ENCODE measurements at places on chromosomes 3 and 15. TPM values are rescaled to one million over a fixed set of nuclear protein-coding genes. Genes with fewer than 3 reads are reported as not detected.

GRCh38 chr3:123832692-123833397 is 51.3 kb downstream of the MYLK start:
- DNase-seq = no peak

DNA sequence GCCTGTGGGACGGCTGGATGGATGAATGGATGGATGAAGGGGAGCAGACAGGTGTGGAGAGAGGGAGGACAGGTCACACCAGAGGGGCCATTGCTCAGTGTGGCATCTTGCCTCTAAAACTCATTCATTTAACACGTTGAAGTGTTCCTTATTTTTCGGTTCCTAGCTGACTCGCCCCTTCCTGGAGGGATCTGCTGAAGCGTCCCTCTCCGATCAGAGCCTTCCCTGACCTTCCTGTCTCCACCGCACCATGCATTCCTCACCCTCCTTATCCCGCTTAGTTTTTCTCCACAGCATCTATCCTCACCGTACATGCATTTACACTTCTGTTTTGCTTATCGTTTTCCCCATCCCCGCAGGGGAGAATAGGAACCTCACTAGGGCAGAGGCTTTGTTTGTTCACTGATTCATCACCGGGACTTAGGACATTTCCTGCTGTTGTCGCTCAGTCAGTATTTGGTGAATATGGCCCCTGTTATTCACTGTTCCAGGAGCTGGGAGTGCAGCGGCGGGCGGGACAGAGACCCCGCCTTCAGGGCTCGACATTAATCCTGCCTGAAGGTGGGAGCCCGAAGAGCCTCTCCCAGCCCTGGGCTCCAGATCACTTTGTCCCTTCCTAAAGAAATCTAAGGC is 32.0 kb downstream of the FOXL2 start:
- DNase-seq = no peak

GRCh38 chr3:128070898-128071591 is 18.8 kb downstream of the SEC61A1 start:
- DNase-seq = no peak

- DNase-seq = no peak
These were observed 418.6 kb downstream of the TUSC7 start for GRCh38 chr3:117128133-117128532.

GRCh38 chr15:78093242-78094020 is 1.1 kb downstream of the SH2D7 start:
- no peak for DNase-seq

- DNase-seq = no peak
These were observed 1.3 kb downstream of the NEIL1 start for GRCh38 chr15:75348034-75348561.

GRCh38 chr3:129449279-129450115 is 9.5 kb downstream of the IFT122 start:
- no peak for DNase-seq

GRCh38 chr3:77475507-77475906 is 435.6 kb downstream of the ROBO2 start:
- no peak for DNase-seq

- no peak for DNase-seq
These were observed 175.4 kb downstream of the TBC1D2B start for GRCh38 chr15:77901921-77902750.

DNA sequence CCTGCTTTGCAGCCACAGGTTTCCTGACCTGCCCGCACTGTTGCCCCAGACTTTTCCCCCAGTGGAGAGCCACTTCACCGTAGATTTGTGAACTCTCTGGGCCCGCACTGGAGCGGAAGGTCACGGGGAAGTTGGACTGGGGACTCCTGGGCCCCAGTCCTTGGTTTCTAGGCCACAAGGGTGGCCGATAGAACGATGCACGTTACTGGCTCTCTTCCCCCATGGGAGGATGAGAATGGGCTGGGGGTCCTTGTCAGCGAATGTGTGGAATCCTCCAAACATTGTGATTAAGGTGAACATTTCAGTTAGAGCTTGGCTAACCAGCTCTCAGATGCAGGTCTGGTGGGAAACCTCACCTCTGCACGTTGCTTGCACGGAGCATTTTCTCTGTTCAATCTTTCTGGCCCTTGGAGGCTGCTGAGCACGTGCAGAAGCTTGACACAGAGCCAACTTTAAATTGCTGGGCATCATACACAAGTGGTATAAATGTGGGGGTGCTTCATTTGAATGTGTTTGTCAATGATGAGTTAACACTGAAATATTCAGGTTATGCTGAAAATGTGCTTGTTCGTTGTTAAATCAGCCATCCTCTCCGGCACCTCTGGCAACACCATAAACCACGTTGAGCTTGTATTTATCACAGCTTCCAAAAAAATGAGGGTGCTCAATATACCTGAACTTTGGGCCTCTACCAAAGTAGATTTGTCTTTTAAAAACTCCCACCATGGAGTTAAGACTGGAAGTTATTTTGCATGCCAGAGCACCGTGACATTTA is 976 bp downstream of the DIS3L start:
- DNase-seq = no peak

DNA sequence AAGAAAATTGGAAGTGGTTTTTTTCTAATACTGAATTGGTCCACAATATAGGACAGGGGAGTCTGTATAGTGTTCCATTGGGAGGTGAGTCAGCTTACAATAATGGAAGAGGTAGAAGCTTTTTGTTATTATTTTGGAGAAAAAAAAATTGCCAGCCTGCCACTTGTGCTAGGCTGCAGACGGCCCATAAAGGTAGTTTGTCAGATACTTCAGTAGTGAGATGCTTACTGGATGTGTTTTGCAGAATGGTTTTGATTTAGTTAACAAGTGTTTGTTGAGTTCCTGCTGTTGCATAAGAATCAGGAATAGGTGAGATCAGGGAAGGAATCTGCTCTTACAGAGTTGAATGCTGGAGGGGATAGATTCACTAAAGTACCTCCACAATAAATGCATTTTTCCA is 1.0 kb downstream of the DTWD1 start:
- no peak for DNase-seq

DNA sequence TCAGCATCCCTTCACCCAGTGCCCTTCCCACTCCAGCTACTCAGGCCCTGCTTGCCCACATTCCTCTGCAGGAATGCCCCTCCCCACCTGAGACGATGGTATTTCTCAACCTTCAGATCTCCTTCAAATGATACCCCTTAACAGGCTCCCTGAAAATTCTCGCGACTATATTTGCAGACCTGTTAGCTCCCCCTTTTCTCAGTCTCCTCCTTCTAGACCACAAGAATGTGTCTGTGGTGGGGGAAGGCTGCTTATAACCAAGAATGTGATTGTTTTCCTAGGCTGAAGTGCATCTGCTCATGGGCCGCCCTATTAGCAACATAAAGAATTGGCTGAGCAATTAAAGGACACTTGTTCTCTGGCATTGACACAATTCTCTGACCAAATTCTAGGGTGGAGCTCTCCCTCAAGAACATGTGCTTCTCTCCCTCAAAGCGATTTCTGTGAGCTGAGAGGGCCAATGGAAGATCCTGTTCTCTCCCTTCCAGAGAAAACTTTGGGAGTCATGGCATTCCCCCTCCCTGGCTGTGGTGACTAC is 19.1 kb upstream of the LIMD1 start:
- DNase-seq = no peak

- DNase-seq = peak; percentile 94
These were observed 306.5 kb downstream of the RPLP1 start for GRCh38 chr15:69758810-69759790.

- no peak for DNase-seq
These were observed 390 bp downstream of the STARD5 start for GRCh38 chr15:81323559-81323943.

GRCh38 chr15:99983171-99983885 is 250.1 kb upstream of the LYSMD4 start:
- no peak for DNase-seq

- DNase-seq = no peak
These were observed 322.1 kb downstream of the PYDC2 start for GRCh38 chr3:191783024-191783423.

DNA sequence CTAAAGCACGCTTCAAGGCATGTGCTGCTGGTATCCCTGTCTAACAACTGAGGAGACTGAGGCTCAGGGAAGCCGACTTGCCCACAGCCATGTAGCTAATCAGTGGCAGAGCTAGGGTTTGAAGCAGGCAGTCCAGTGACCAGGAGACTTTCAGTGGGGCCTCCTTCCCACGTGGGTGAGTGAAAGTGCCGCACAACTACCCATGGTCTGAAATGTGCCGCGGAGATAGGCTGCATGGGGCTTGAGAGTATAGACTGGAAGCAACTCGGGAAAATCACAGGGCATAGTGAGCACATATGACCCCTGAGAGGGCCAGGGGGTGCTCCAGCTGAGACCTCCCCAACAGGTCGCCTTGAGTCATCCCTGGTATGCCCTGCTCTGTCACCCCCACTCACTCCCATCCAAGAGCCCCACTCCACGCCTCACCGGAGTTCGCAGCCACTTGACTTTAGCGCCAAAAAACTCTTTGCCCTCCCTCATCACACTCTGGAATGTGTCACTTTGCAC is 19.1 kb downstream of the FAM174B start:
- DNase-seq = no peak

- no peak for DNase-seq
These were observed 198.3 kb downstream of the NAALADL2 start for GRCh38 chr3:175057401-175057800.

GRCh38 chr3:181264486-181264885 is 274.9 kb upstream of the DNAJC19 start:
- DNase-seq = no peak

DNA sequence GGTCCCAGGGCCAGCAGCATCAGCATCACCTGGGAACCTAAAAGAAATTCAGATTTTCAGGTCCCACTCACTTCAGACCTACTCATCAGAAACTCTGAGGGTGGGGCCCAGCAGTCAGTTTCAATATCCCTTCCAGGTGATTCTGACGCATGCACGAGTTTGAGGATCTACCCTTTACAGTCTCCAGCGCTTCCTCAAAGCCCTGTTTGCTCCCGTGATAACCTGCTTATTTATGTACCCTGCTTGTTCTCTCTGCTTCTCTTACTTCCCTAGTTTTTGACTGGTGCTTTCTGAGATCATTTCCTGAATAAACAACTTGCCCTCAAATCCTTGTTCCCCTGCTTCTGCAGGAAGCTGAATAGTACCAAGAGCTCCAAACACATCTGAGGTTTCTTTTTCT is 245.3 kb downstream of the ZNF621 start:
- DNase-seq = no peak

- DNase-seq = no peak
These were observed 30.5 kb upstream of the SRP14 start for GRCh38 chr15:40069178-40070165.

GRCh38 chr15:41817781-41818180 is 10.1 kb upstream of the JMJD7 start:
- DNase-seq = no peak

- no peak for DNase-seq
These were observed 5.5 kb downstream of the MYO5A start for GRCh38 chr15:52523192-52523591.

GRCh38 chr3:3559786-3560185 is 239.4 kb upstream of the LRRN1 start:
- no peak for DNase-seq

- DNase-seq = no peak
These were observed 373.5 kb downstream of the SHQ1 start for GRCh38 chr3:72474775-72475174.

GRCh38 chr3:172467170-172467824 is 19.0 kb upstream of the GHSR start:
- DNase-seq = no peak

- DNase-seq = no peak
These were observed 37.3 kb upstream of the FXR1 start for GRCh38 chr3:180875124-180875698.

GRCh38 chr15:85878828-85879225 is 84.1 kb upstream of the KLHL25 start:
- no peak for DNase-seq

GRCh38 chr15:65653801-65654521 is 32.2 kb downstream of the SLC24A1 start:
- no peak for DNase-seq

DNA sequence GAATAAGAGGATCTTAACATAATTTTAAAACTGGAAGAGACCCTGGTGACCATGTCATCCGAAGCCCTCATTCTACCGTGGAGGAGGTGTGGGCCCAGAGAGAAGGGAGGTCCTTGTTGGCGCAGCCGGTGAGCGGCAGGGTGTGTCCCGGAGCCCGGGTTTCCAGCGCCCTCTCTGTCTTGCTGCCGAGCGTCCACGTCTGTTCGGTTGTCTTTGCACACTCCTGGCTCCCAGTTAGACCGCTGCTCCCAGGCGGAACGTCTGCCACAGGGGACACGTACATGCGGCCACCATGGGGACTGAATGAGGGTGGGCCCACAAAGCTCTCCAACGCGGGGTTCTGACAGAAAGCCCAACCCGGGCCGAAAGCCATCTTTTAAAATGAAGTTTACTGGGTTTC is 6.6 kb upstream of the MUC4 start:
- no peak for DNase-seq

DNA sequence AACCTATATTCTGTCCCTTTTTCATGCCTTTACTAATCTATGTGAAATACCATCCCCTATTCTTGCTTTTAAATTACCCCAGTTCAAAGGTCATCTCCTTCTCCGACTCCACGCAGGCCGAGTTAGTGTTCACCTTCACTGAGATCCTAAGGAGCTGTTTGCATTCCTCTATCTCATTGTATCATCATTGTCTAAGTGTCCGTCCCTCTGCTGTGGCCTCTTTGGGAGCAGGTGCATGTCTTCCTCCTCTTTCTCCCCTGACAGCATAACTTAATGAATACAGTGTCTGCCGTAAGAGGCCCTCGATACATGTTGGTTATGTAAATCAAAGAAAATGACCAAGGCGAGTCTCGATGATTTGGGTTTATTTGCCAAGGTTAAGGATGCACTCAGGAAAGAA is 4.9 kb upstream of the PPP1R2 start:
- no peak for DNase-seq

DNA sequence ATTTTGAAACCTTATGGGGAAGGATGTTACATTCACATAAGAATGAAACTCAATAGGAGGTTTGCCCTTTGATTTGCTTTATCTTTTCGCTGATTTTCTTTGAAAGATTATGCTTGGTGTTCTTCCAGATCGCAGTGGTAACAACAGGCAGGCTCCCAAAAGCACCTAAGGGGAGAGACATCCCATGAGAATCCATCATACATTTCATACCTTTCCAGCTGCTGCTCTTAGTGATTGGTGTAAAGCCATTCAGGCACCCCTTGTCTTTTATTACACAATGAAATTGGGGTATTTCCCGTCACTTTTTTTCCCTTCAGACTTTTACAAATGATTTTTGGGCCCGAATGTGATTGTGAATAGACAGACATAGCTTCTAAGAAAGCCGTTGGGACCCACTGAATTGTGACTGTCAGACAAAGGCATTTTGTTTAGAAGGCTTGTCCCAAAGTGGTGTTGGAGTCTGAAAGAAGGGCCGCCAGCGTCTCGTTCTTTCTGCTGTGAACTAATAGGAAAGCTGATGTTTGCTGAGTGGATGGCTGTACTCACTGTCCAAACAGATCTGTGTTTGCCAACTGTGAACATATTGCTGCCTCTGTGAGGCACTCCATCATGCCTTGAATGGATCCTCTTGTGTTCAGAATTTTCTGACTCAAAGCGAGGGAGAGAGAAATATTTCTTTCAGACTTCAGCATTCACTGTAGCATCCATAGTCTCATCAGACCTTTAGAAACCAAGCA is 164.3 kb downstream of the FNDC3B start:
- no peak for DNase-seq

EPHA3 gene
- not detected for total RNA-seq

CHRD gene
- total RNA-seq = not detected

TUSC7 gene
- not detected for total RNA-seq

RBMS3 gene
- 0.38 TPM for total RNA-seq

STRA6 gene
- not detected for total RNA-seq

FEZF2 gene
- not detected for total RNA-seq

GABRG3 gene
- not detected for total RNA-seq

MESP1 gene
- 3.2 TPM for total RNA-seq

SNAPC5 gene
- total RNA-seq = 16.7 TPM

GCSAM gene
- total RNA-seq = 19.6 TPM

PTH1R gene
- total RNA-seq = not detected

PLA1A gene
- 0.25 TPM for total RNA-seq

PPM1L gene
- total RNA-seq = 5.9 TPM

IL17RD gene
- 0.05 TPM for total RNA-seq

All from activated CD4-positive, alpha-beta memory T cell treated with anti-CD3 and anti-CD28 coated beads, Interleukin-2, amount 10 ng/mL, durations not matched to agents 7 days and 5 days (primary cell).